ENCODE measurements at places on chromosomes 1 and 21. TPM values are rescaled to one million over a fixed set of nuclear protein-coding genes. Genes with fewer than 3 reads are reported as not detected.

CLCA1 gene
- total RNA-seq, result not detected

OR2T11 gene
- not detected for total RNA-seq

LCE2A gene
- not detected for total RNA-seq

TSPAN1 gene
- 0.74 TPM for total RNA-seq

OR2W3 gene
- 2.5 TPM for total RNA-seq

PPM1J gene
- 4.9 TPM for total RNA-seq

ANKRD65 gene
- total RNA-seq, result 0.49 TPM

FCRL4 gene
- total RNA-seq, result not detected

SORT1 gene
- 46.7 TPM for total RNA-seq

RGS5 gene
- total RNA-seq, result 14.5 TPM

SLC35D1 gene
- 9.3 TPM for total RNA-seq

ZNF672 gene
- 11.1 TPM for total RNA-seq

OR6K6 gene
- total RNA-seq, result not detected

VANGL2 gene
- total RNA-seq, result 19.4 TPM

PTPRU gene
- 29.7 TPM for total RNA-seq

Data from temporal lobe (tissue), 4 donors.